ENCODE measurements at places on chromosomes 3 and 15. TPM values are rescaled to one million over a fixed set of nuclear protein-coding genes. Genes with fewer than 3 reads are reported as not detected.

- no peak for DNase-seq
- H3K4me3 ChIP-seq, result no peak overlapping the region
- no peak overlapping the region for H3K27ac ChIP-seq
- peaks cover 1% of the 10 kb centered on the region for H3K4me1 ChIP-seq
Measured at GRCh38 chr15:98289747-98290146, 329.2 kb downstream of the ARRDC4 start.

- no peaks in the 10 kb centered on the region for H3K36me3 ChIP-seq
- no peak overlapping the region for H3K4me3 ChIP-seq
- no peak overlapping the region for H3K27ac ChIP-seq
- H3K27me3 ChIP-seq, result peaks cover 22% of the 10 kb centered on the region
Measured at GRCh38 chr15:92400573-92400972, 6.9 kb downstream of the ST8SIA2 start.

GRCh38 chr3:45462522-45463265 is 74.3 kb downstream of the LARS2 start:
- H3K4me1 ChIP-seq, result peaks cover 24% of the 10 kb centered on the region
- H3K27me3 ChIP-seq, result no peaks in the 10 kb centered on the region
- no peak overlapping the region for H3K4me3 ChIP-seq
- no peak overlapping the region for H3K27ac ChIP-seq
- no peak for DNase-seq

GRCh38 chr3:177657243-177657642 is 460.0 kb upstream of the TBL1XR1 start:
- DNase-seq, result no peak
- no peaks in the 10 kb centered on the region for H3K4me1 ChIP-seq
- H3K27ac ChIP-seq, result no peak overlapping the region
- no peaks in the 10 kb centered on the region for H3K27me3 ChIP-seq
- H3K4me3 ChIP-seq, result no peak overlapping the region

DNA sequence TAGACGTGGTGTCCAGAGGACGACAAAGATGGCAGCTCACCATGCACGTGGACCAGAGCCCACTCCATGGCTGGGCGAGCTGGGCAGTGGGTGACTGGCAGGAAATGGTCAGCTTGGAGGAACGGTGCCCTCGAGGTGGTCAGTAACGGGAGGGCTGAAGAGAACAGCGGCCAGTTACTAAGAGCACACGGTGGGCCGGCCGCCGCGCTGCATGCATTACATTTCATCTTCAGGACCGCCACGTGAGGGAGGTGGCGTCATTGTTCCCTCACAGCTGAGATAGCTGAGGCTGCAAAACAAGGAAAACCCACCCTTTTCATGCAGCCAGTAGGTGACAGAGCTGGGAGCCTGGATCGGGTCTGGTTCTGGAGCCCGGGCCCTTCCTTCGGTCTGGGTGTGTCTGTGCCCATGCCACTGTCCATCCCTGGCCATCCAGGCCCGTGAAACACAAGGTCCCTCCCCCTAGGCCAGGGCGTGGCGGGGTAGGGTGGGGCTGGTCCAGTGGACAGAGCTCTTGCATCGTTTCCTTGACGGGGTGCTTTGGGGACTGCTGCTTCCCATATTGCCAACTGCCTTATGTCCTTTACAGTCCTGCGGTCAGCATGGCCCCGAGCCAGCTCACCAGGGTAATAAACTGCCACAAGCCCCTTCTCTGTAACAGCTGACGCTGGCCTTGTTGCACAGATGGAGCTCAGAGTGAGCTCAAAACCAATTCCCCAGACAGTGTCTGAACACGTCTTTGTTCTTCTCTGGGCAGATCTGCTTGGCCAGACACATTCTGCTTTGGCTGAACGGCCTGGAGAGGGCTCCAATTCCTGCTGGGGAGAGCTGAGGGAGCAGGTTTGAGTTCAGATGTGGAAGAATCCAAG is 51.8 kb downstream of the RGMA start:
- peak; percentile 23 for DNase-seq
- H3K4me3 ChIP-seq, result no peak overlapping the region
- H3K36me3 ChIP-seq, result no peaks in the 10 kb centered on the region
- peaks cover 6% of the 10 kb centered on the region for H3K4me1 ChIP-seq
- H3K27ac ChIP-seq, result no peak overlapping the region

GRCh38 chr3:124837730-124838186 is 49.4 kb downstream of the ITGB5 start:
- no peak overlapping the region for H3K27ac ChIP-seq
- no peak overlapping the region for H3K4me3 ChIP-seq
- H3K27me3 ChIP-seq, result peaks cover 43% of the 10 kb centered on the region
- H3K36me3 ChIP-seq, result no peaks in the 10 kb centered on the region

DNA sequence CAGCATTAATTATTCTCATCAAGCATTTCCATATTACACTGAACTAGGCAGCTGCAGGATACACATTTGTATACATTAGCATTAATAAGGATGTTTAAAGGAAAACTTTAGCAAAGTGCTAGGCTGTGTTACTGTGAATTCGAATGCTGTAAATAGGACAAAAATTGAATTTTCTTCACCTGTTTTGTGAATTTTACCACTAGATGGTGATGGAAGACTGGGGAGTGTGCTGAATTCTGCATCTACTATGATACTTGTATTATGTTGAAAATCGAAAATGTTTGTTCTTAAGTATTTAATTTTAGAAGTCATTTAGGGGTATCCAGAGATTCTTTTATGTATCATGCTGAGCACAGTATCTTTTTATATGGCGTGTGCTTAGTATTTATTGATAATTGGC is 12.3 kb upstream of the P2RY14 start:
- peaks cover 3% of the 10 kb centered on the region for H3K4me1 ChIP-seq
- H3K4me3 ChIP-seq, result no peak overlapping the region
- no peak for DNase-seq
- H3K27me3 ChIP-seq, result peaks cover 27% of the 10 kb centered on the region

DNA sequence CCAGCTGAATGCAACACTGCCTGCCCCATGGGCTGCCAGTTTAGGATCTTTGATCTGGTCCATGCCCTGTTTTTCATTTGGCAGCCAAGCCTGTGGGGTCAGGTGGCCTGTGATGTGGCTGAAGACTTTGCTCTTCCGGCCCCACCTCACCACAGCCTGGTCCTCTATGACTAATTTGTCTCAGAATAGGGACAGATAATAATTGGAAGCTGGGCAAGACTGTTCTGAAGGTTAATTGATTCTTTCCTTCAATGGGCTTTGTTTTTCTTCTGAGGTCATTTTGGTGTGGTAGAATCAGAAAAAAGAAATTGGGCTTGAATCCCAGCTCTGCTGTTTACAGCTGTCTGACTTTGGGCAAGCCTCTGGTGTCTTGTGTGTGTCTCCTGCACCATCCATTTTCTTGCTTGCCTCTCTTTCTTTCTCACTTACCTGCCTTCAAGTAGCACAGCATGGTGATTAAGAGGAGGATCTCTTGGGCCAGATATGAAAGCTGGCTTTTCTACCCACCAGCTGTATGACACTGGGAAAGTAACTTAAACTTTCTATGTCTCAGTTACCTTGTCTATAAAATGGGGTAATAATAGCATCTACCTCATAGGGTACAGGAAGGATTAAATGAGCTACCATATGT is 24.2 kb downstream of the ABHD2 start:
- H3K4me3 ChIP-seq, result no peak overlapping the region
- no peaks in the 10 kb centered on the region for H3K27me3 ChIP-seq
- DNase-seq, result no peak
- H3K36me3 ChIP-seq, result peaks cover 12% of the 10 kb centered on the region

- H3K36me3 ChIP-seq, result no peaks in the 10 kb centered on the region
- peaks cover 27% of the 10 kb centered on the region for H3K27me3 ChIP-seq
- no peak for DNase-seq
Measured at GRCh38 chr15:58043192-58043903, 22.2 kb downstream of the ALDH1A2 start.

GRCh38 chr3:182460303-182460702 is 333.0 kb upstream of the ATP11B start:
- H3K4me1 ChIP-seq, result no peaks in the 10 kb centered on the region
- H3K27me3 ChIP-seq, result no peaks in the 10 kb centered on the region
- no peak for DNase-seq
- no peaks in the 10 kb centered on the region for H3K36me3 ChIP-seq
- no peak overlapping the region for H3K27ac ChIP-seq
- H3K4me3 ChIP-seq, result no peak overlapping the region

- H3K4me1 ChIP-seq, result peaks cover 10% of the 10 kb centered on the region
- peak overlapping the region; percentile 28 for H3K27ac ChIP-seq
- DNase-seq, result no peak
- H3K27me3 ChIP-seq, result no peaks in the 10 kb centered on the region
- peak overlapping the region; percentile 8 for H3K4me3 ChIP-seq
Measured at GRCh38 chr3:102106416-102107097, 257.2 kb downstream of the NFKBIZ start.

The PLSCR2 gene
- total RNA-seq, result not detected

The MME gene
- total RNA-seq, result 0.06 TPM

The NANOGP8 gene
- not detected for total RNA-seq

The HCLS1 gene
- 316 TPM for total RNA-seq

Measured in activated naive CD8-positive, alpha-beta T cell treated with anti-CD3 and anti-CD28 coated beads, Interleukin-2, amount 10 ng/mL, durations not matched to agents 7 days and 5 days (primary cell).